ENCODE measurements at places on chromosomes 4 and X. TPM values are rescaled to one million over a fixed set of nuclear protein-coding genes. Genes with fewer than 3 reads are reported as not detected.

- DNase-seq: no peak
These were observed 94.1 kb downstream of the GC start for GRCh38 chr4:71689822-71690221.

GRCh38 chrX:131987252-131987651 is 35.9 kb upstream of the STK26 start:
- DNase-seq: no peak

Gene CRLF2
- not detected for total RNA-seq

DNA sequence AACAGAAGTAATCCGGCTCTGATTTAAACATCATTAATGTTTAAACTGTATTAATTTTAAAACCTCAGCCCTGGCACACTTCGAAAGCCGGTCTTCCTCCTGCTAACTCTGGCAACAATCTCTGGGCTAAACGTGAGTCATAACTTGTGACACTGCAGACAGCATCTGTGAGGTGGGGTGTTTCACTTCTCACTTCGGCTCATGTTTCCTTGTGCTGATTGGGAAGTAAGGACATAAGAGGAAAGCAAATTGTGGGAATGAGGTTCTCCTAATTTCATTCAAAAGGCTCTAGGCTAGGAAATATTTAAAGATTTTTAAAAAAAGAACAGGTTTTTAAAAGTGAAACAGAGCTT is 139.9 kb upstream of the USP9X start:
- peak; percentile 88 for DNase-seq

- DNase-seq: no peak
These were observed 109.3 kb downstream of the MGST2 start for GRCh38 chr4:139774759-139775487.

Gene LRIT3
- total RNA-seq: not detected

- no peak for DNase-seq
These were observed 606.8 kb upstream of the KLHL4 start for GRCh38 chrX:86910602-86911311.
